ENCODE measurements at places on chromosomes 4 and X. TPM values are rescaled to one million over a fixed set of nuclear protein-coding genes. Genes with fewer than 3 reads are reported as not detected.

GRCh38 chrX:48045410-48046311, 25.8 kb downstream of the ZNF630 start:
- DNase-seq, result peak; percentile 52

DNA sequence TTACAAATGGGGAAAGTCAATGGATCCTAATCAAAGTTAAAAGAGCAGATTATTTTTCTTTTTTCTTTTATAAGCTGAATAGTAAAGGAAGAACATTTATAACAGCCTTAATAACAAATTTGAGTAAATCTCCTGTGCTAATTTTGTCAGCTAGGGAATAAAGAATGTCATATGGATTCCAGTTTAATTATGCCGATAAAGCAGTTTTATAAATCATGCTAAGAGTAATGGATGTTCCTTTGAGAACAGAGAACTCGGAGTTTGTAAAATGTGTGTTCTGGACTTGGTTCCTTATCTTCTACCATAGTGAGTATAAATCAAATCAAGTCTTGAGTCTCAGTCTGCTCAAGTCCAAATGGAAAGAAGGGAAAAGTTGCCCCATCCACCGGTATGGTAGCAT, 180.3 kb upstream of the FTHL17 start:
- DNase-seq, result no peak

DNA sequence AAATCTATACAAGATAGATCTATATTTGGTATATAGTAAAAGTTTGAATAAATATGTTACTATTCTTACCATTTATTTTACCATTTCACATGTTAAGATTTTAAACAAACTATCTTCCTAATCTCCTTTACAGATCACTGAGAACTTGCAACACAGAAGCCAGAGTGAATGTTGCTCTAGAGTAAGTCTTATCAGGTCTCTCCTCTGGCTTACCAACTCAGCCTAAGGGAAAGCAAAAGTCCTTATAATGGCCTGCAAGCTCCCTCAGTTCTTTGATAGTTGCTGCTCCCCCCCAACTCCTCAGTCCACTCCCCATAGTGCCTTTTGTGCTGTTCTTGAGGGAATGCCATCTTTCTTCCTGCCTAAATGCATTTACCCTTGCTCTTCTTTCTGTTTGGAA, 25.7 kb upstream of the SLC7A11 start:
- DNase-seq, result no peak

DNA sequence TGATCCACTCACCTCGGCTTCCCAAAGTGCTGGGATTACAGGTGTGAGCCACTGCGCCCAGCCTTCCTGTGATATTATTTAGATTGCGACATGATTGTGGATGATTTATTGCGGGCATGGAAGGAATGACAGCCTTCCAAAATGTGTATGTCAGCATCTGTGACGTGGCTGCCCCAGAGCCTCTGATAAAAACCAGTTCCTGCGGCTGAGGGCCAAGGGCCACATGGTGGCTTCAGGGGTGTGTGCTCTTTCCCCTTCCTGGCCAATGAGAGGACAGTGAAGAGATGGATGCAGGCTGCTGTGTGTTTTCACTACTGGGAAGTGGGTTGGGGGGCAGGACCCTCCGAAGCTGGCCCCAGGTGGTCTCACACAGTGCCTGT, 57.4 kb upstream of the HGFAC start:
- no peak for DNase-seq

- no peak for DNase-seq
Observed at GRCh38 chr4:69532125-69532524, 36.4 kb upstream of the UGT2B4 start.

GRCh38 chr4:167956676-167957075, 135.7 kb upstream of the ANXA10 start:
- DNase-seq, result no peak

GRCh38 chr4:79578606-79579005, 170.6 kb upstream of the GK2 start:
- DNase-seq, result no peak

DNA sequence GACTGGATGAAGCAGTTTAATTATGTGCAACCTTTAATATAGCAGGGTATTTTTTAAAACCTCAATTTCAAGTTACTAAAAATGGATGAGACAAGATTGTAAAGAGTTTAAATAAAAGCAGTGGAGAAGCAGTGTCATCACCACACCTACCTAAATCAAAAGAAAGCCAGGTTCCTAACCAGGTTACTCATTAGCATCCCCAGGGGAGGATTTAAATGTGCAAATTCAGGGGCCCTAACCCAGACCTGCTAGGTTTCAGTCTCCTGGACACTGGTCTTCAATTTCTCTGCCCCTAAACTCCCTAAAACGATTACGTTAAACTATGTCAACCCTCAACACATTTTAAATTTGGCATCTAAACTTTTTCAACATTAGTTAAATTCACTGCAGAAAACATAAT, 116.9 kb upstream of the KLF3 start:
- no peak for DNase-seq

- no peak for DNase-seq
Observed at GRCh38 chr4:2478229-2478628, 9.3 kb downstream of the RNF4 start.

- DNase-seq, result no peak
Observed at GRCh38 chr4:163245044-163245728, 78.5 kb upstream of the NAF1 start.

DNA sequence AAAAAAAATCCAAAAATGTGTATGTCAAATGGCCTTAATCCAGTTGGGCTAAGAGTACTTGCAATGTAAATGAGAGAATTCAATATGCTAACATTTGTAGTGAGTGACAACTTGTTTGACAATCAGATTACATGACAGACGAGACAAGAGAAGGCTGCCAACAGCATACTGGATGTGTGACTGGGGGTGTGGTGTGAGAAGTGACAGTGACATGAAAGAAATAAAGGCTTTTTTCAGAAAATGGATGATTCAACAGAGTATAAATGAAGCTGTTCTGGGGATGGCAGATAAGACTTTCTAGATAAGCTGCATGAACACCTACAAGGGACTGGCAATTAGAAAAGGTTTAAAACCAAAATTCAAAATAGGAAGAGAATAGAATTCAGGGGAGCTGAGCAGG, 143.4 kb downstream of the CENPC start:
- no peak for DNase-seq

GRCh38 chr4:147560625-147561024, 56.6 kb upstream of the TMEM184C start:
- DNase-seq, result no peak

DNA sequence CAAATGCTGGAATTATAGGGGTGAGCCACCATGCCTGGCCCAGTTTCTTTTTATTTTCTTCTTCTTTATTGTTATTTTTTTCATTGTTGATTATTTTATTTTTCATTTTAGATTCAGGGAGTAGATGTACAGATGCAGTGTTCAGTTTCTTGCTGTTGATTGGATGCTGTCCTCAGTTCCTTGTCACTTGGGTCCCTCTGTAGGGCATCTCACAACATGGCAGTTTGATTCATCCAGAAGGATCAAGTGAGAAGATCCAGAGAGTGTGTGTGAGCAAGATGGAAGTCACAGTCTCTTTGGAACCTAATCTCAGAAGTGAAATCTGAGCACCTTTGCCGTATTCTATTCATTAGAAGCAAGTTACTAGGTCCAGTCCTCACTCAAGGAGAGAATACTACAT, 20.9 kb downstream of the HMGB3 start:
- DNase-seq, result no peak

DNA sequence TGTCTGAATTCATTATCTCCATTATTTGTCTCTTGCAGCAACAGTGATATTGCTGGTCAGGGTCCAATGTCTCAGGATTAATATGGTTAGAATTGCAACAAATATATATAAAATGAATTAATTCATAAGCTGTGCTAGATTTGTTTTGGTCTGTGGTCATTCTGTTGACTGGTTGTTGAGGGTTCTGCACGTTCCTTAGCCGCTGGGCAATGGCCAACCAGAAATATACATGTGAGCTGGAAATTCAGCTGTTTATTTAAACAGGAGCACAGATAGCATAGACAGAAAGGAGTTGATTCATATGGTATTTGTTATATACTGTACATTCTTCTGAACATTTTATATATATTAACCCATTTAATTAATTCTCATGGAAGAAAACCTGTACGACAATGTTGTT, 100.8 kb downstream of the RPA4 start:
- no peak for DNase-seq

GRCh38 chr4:38976308-38976707, 55.9 kb downstream of the TMEM156 start:
- DNase-seq, result no peak

DNA sequence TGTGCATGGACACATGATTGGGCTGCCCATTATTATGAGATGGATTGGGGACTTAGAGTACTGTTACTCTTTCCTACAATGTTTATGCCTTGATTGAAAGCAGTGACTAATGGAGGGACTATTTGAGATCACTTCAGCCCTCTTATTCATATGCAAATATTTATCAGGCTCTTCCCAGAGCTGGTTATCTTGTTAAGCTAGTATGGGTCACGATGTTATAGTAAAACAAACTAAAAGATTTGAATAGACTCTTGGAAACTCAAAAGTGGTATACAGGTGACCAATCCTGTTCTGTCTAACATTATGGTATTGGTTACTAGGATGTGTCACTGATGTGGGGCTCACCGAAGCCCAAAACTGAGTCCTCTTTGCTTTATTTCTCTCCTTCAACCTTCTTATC, 306.2 kb upstream of the CASK start:
- DNase-seq, result no peak

- DNase-seq, result no peak
Observed at GRCh38 chr4:173135241-173135847, 33.3 kb upstream of the GALNT7 start.

GRCh38 chr4:125313497-125313896, 1.3 kb upstream of the FAT4 start:
- DNase-seq, result no peak

GRCh38 chr4:76341063-76341462, 34.5 kb downstream of the STBD1 start:
- DNase-seq, result no peak

DNA sequence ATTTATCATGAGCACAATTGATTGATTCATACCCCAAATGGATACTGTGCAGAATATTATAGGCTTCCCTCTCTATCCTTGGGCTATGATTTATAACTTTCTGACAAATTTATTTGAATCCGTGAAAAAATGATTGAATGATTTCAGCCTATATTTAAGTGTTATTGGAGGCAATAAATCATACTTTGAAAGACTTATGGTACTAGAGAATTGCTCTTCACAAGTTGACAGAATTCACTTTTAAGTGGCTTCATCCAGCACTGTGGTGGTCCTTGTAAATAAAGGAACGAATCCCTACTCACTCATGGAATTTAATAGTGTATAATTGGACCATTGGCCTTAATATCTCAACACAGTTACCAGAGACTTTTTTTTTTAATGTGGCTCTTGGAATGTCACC, 174.8 kb upstream of the TLL1 start:
- DNase-seq, result no peak

GRCh38 chr4:1232661-1233621, 16.0 kb downstream of the CTBP1 start:
- DNase-seq, result peak; percentile 65

GRCh38 chr4:8895295-8895694, 23.7 kb upstream of the HMX1 start:
- no peak for DNase-seq

DNA sequence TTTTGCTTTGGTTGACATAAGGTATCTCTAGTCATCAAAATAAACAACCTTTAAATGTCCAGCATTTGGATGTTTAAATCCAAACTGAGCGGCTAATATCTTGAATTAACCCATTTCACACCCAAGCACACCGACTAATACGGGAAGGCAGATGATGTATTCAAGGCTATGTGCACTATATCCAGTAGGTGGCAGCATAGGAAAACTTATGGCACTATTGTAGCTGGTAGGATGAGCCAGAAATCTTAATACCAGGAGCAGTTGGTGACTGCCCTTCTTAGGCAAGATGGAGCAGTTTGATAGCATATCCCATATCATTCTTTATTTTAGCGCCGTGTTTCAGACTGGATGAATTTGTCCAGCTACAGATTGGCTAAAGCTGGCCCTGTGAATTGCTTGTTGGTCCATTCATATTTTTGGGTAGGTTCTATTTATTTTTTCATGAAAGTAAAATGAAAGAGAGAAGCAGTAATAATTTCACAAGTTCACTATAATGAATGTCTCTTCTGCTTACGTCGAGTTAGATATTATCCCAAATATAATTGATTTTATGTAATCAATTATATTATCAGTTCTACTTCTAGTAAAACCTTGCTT, 24.4 kb downstream of the UCHL1 start:
- DNase-seq, result no peak

DNA sequence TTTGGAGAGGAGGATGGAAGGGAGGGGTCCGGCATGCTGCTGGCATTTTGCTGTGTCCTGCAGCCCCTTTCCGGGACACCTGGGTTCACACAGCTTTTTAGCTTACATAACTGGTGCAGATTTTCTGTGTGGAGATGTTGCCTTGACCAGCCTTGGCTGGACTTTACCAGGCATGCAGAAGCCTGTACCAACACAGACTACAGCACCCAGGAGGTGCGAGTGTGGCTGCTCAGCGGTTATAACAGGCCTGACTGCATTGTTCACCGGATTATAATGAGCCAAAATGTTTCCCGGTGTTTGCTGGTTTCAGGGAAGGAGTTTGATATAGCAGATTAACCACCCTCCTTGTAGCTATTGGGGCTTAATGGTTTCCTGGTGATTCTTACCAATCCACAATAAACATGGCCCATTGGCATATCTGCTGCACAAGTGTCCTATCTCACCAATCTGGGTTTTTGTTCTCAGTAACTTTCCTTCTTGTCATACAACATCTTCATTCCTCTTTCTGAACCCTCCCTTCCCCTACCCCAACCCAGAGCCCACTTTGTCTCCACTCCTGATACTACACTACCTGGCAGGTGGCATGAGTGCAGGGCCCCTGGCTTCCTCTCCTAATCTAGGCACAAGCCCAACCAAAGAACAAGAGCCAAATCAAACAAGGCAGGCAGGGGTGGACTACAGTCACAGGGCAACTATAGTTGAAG, 3.9 kb downstream of the RPL10 start:
- DNase-seq, result no peak

GRCh38 chr4:15420642-15421041, 7.2 kb upstream of the C1QTNF7 start:
- no peak for DNase-seq

DNA sequence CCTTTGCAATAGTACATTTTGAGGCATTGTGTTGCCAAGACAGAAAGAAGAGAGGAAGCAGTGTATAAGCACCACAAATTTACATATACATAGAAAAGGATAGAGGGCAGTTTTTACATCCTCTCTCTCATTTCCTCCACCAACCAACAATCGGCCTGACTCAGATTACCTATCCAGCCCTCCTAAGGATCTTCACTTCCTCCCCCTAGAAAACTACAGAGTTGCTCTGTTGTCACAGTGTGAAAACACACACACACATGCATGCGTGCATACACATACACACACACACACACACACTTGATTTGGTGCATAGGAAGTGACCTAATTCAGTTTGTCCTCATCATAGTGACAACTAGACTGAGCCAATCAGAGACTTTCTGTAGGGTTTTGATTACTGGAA, 98.8 kb upstream of the SPRY1 start:
- no peak for DNase-seq

The DCX gene
- not detected for total RNA-seq

The SPARCL1 gene
- 354 TPM for total RNA-seq

The TLR6 gene
- 1.5 TPM for total RNA-seq

The MAGEB2 gene
- total RNA-seq, result not detected

The HSFX1 gene
- total RNA-seq, result 2.7 TPM

The GASK1B gene
- 63.4 TPM for total RNA-seq

The HSFX2 gene
- total RNA-seq, result not detected

The DACH2 gene
- not detected for total RNA-seq

The DCAF8L1 gene
- total RNA-seq, result not detected

The YIPF6 gene
- 34.5 TPM for total RNA-seq

The MGST2 gene
- 112 TPM for total RNA-seq

The ADRA2C gene
- 5.9 TPM for total RNA-seq

The GABRE gene
- total RNA-seq, result 22.9 TPM

The CTAG2 gene
- total RNA-seq, result not detected

The MPP1 gene
- 36.3 TPM for total RNA-seq

The CCNG2 gene
- total RNA-seq, result 10.3 TPM

Measured in left ventricle myocardium superior (tissue), 1 donor.